A549 treated with RU486 at 1 μM for 4 hours (cell line): ENCODE measurements at places on chromosomes 13 and 19. TPM values are rescaled to one million over a fixed set of nuclear protein-coding genes. Genes with fewer than 3 reads are reported as not detected.

NFKBIB gene
- 64.6 to 117 TPM (median 111 TPM) in 5 replicates for total RNA-seq

CGB3 gene
- 0.38 TPM in 1 of 5 replicates, not detected in the others for total RNA-seq

MCEMP1 gene
- not detected in 5 replicates for total RNA-seq

PVR gene
- 107 to 120 TPM (median 113 TPM) in 5 replicates for total RNA-seq

SIX5 gene
- 19.1 to 34.9 TPM (median 27.8 TPM) in 5 replicates for total RNA-seq

CYSLTR2 gene
- not detected in 5 replicates for total RNA-seq

ZFP28 gene
- total RNA-seq = 2.6 to 3.7 TPM (median 3.3 TPM) in 5 replicates

KANK3 gene
- total RNA-seq = 4.0 to 4.7 TPM (median 4.3 TPM) in 5 replicates

TBXA2R gene
- 0.36 to 0.93 TPM (median 0.72 TPM) in 5 replicates for total RNA-seq

CCDC70 gene
- total RNA-seq = 0.14 TPM in 1 of 5 replicates, not detected in the others

FXYD5 gene
- 190 to 236 TPM (median 225 TPM) in 5 replicates for total RNA-seq

RAB20 gene
- 0.89 to 1.7 TPM (median 1.1 TPM) in 5 replicates for total RNA-seq

CDX2 gene
- 0.64 to 1.4 TPM (median 0.78 TPM) in 5 replicates for total RNA-seq

TMEM255B gene
- total RNA-seq = 0.56 to 1.0 TPM (median 0.85 TPM) in 5 replicates

NCAN gene
- total RNA-seq = 0.03 to 0.23 TPM (median 0.05 TPM) in 3 of 5 replicates, not detected in the others

ITGBL1 gene
- total RNA-seq = 0.97 to 1.8 TPM (median 1.6 TPM) in 5 replicates

C3 gene
- total RNA-seq = 34.0 to 64.4 TPM (median 45.2 TPM) in 5 replicates

LACC1 gene
- 1.1 to 3.4 TPM (median 2.9 TPM) in 5 replicates for total RNA-seq

IZUMO2 gene
- not detected in 5 replicates for total RNA-seq

CATSPERD gene
- total RNA-seq = not detected in 5 replicates

UTP14C gene
- 3.6 to 8.5 TPM (median 6.5 TPM) in 5 replicates for total RNA-seq

ZNF154 gene
- total RNA-seq = not detected in 5 replicates

N4BP2L1 gene
- total RNA-seq = 0.29 to 0.88 TPM (median 0.57 TPM) in 5 replicates

SLITRK6 gene
- 0.21 to 0.45 TPM (median 0.29 TPM) in 5 replicates for total RNA-seq

ZNF548 gene
- total RNA-seq = 2.9 to 4.0 TPM (median 3.5 TPM) in 5 replicates

ZNF793 gene
- total RNA-seq = 0.03 to 0.07 TPM in 2 of 5 replicates, not detected in the others

VSTM2B gene
- not detected in 5 replicates for total RNA-seq

ZNF69 gene
- total RNA-seq = not detected in 5 replicates

SIGLEC9 gene
- not detected in 5 replicates for total RNA-seq

APOE gene
- total RNA-seq = 10.9 to 21.6 TPM (median 15.6 TPM) in 5 replicates

SIGLEC14 gene
- total RNA-seq = 0.06 to 0.09 TPM in 2 of 5 replicates, not detected in the others

C19orf81 gene
- 7.1 to 13.3 TPM (median 9.7 TPM) in 5 replicates for total RNA-seq

SIRT2 gene
- total RNA-seq = 30.9 to 39.0 TPM (median 35.8 TPM) in 5 replicates

CYP4F2 gene
- 0.10 to 0.43 TPM in 2 of 5 replicates, not detected in the others for total RNA-seq

TMEM145 gene
- total RNA-seq = 3.1 to 4.5 TPM (median 4.2 TPM) in 5 replicates

KLK12 gene
- total RNA-seq = not detected in 5 replicates

C1QTNF9 gene
- total RNA-seq = not detected in 5 replicates

SLAIN1 gene
- total RNA-seq = 0.47 to 0.62 TPM (median 0.51 TPM) in 5 replicates

TUBB4A gene
- 4.9 to 6.8 TPM (median 6.2 TPM) in 5 replicates for total RNA-seq

SLITRK1 gene
- total RNA-seq = not detected in 5 replicates

FCAR gene
- not detected in 5 replicates for total RNA-seq

CLIP3 gene
- 0.40 to 1.4 TPM (median 0.76 TPM) in 5 replicates for total RNA-seq

SELENOV gene
- not detected in 5 replicates for total RNA-seq

CRTC1 gene
- 3.2 to 5.4 TPM (median 4.1 TPM) in 5 replicates for total RNA-seq

CCDC122 gene
- 2.0 to 6.6 TPM (median 2.8 TPM) in 5 replicates for total RNA-seq
